DND-41 (cell line): ENCODE measurements at places on chromosomes 7 and 10.

GRCh38 chr10:15515202-15515601 lies 144.1 kb upstream of the FAM171A1 start:
- no peak for DNase-seq

- DNase-seq, result no peak
Measured at GRCh38 chr10:83816942-83817341, 322.4 kb upstream of the GHITM start.

GRCh38 chr10:60952067-60952845 lies 8.3 kb upstream of the RHOBTB1 start:
- DNase-seq, result no peak

DNA sequence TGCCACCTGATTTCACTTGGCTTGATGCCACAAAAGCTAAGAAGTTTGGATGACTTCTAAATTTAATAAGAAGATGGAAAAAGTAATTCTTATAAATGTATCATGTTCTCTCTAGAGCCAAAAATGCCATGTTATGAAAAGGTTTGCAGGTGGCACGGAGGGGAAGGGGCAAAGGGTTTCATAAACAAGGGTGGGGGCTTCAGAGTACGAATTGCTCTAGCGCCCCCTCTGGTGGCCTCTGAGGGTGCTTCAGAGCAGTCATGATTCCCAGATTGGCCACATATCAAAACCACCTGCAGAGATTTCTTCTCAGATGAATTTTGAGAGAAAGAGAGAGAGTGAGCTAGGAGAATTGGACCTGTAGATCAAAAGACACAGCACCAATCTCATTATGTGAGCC lies 208.6 kb upstream of the YAE1 start:
- DNase-seq, result peak; percentile 10

DNA sequence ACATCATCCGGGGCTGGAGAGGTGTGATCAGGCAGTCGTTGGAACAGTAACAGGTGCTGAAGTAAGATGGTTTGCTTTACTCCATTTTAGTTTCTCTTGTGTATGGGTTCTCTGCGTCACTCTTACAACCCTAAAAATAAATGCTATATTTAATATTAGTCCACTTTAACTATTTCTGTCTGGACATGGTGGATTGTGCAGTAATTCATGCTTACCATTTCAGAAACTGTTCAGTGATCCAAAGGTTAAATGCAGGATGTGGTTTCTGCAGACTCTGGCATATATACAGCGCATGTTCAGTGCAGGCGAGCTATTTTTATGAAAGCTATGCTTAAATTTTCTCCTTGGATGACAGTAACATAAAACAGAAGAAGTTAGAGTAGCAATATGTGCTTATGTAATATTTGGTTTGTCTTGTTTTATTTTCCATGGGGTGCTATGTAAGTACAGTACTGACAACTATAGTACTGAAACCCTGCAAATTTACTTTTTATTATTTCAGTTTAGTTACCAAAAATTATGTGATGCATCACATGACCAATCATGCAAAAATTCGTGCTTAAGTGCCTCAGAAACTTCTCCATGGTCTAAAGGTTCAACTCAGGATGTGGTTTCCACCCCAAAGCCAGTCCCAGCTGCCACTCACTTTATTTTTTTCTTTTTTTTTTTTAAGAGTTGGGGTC lies 46.6 kb upstream of the GRID1 start:
- peak; percentile 66 for DNase-seq

DNA sequence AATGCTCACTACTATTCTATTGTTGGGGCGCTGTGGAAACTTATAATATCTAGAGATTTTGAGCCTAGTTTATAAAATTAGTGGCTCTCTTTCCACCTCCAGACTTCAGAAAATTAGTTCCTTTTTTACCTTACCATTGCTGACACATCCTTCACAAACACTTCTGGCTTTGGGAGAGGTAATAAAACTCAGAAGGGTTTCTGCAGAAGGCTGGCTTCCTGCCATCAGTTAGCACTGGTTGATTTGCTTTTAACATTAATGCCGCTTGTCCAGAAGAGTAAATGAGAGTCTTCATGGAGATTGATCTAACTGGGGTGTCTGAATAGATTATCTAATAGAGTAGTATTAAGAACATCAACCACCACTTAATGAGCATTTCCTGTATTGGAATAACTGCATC lies 20.3 kb downstream of the ACSM6 start:
- DNase-seq, result no peak

DNA sequence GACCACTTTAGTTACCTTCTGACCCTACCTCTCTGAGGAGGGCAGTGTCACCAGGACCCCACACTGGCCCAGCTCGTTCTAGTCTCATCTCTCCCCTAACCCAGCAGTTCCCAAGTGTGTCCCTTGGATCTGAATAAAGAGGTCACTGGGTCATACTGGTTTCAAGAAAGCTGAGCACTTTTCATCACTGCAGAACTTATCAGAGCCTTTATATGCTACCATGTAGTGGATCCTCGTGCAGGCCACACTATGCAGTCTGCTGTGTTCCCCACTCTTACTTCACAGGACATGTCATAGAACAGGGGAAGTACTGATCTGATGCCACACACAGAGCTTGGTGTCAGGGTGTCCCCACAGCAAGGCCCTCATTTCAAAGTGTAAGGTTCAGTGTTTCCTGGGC lies 113.8 kb downstream of the GFRA1 start:
- DNase-seq, result no peak

- no peak for DNase-seq
Measured at GRCh38 chr7:30465811-30466180, 12.8 kb downstream of the NOD1 start.

- no peak for DNase-seq
Measured at GRCh38 chr10:107548301-107548700, 383.8 kb upstream of the SORCS1 start.

DNA sequence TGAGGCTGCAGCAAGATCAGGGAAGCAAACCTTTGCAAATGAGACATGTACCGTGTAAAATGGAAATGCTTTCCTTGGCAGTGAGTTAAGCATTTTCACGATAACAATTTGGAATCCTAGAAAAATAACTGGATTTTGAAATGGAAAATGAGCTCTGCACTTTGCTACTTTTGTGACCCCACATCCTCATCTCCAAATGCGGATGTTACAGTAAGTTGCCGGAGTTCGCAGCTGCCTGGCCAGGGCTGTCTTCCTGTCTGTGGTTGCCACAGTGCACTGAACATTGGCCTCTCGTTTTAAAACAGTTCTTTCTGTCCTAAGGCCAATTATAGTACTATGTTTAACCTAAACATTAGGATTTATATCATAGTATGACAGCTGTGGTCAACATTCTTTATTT lies 136.2 kb upstream of the FZD8 start:
- DNase-seq, result no peak

GRCh38 chr10:24408365-24408764 lies 199.4 kb downstream of the KIAA1217 start:
- no peak for DNase-seq

- DNase-seq, result no peak
Measured at GRCh38 chr10:84270708-84271107, 25.9 kb downstream of the RGR start.

- DNase-seq, result no peak
Measured at GRCh38 chr7:129845178-129845971, 107.4 kb downstream of the UBE2H start.

- DNase-seq, result no peak
Measured at GRCh38 chr7:27971171-27971812, 209.3 kb downstream of the JAZF1 start.

- DNase-seq, result no peak
Measured at GRCh38 chr7:74612015-74612829, 45.3 kb upstream of the GTF2I start.

DNA sequence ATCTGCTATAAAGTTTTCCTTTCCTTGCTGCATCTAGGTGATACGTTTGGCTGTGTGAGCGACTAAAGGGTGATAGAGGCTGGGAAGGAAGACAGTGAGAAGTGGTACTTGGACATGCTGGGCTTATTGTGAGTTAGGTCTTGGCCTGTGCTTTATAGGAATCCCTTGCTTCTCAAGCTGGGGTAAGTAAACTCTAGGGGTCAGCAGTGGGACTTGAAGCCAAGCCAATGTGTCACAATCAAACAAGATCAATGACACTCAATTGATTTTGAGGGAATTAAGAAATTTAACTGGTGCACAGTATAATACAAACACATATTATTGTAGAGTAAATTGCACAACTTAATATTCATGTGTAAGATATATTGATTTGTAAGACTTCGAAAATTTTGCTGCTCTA lies 155.8 kb upstream of the AOAH start:
- DNase-seq, result no peak

- DNase-seq, result no peak
Measured at GRCh38 chr7:101299511-101300464, 21.8 kb downstream of the IFT22 start.

GRCh38 chr7:147878912-147879661 lies 711.5 kb upstream of the C7orf33 start:
- DNase-seq, result no peak

- no peak for DNase-seq
Measured at GRCh38 chr10:24279166-24279565, 70.2 kb downstream of the KIAA1217 start.

- no peak for DNase-seq
Measured at GRCh38 chr7:87592300-87592699, 8.4 kb downstream of the ABCB1 start.

- peak; percentile 89 for DNase-seq
Measured at GRCh38 chr10:133324198-133324792, 12.4 kb downstream of the CALY start.

DNA sequence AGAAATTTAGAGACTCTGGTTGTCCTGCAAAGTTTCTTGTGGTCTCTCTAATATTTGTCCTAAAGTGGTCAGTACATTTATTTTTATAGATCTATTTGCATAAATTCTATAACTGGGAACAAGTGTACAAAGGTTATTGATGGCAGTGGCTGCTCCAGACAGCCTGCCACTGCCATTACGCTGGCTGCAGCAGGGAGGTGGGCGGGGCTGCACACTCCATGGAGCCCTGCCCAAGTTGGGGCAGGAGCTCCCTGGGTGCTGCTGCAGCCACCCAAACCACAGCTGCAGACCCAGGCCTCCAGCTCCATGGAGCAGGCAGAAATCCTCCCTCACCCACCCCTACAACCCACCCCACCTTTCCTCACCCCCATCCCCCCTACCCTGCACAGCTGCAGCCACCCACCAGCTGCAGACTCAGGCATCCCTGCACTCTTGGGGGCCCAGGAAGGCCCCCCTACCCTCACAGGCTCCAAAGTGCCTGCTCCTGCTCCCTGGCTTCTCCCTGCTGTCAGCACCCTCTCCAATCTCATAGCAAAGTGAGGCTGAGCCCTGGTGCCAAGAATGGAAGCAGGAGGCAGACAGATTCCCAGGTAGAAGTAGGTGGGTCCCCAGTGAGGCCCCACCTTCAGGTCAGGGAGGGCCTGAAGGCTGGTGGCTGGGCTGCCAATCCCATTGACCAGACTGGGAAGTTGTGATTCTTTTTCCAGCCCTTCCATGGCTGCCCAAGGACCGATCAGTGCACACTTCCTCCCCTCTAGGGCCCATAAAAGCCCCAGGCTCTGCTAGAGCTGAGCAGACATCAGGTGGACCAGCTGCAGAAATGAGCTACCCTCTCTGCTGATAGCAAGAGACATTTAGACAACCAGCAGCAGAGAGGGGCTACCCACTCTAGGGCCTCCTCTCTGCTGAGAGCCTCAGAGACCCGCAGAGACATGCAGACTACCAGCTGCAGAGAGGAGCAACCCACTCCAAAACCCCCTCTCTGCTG lies 4.8 kb upstream of the CYP3A43 start:
- DNase-seq, result no peak

DNA sequence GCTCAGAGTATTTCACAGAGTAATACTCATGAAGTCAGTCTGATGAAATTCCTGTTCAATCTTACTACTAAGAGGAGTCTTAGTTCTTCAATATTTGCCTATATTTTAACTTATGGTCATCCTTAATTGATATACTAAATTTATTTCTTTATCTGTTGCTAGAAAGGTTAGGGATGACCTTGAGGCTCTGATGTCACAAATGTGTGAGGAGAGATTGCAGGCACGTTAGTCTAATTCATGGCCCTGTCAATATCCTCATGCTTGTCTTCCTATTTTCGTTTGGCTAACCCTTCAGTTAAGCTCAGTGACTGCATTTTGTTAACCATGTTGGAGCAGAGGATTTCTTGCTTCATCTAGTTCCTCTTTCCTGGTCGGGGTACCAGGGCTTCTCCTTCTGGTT lies 704.7 kb upstream of the COBL start:
- no peak for DNase-seq

DNA sequence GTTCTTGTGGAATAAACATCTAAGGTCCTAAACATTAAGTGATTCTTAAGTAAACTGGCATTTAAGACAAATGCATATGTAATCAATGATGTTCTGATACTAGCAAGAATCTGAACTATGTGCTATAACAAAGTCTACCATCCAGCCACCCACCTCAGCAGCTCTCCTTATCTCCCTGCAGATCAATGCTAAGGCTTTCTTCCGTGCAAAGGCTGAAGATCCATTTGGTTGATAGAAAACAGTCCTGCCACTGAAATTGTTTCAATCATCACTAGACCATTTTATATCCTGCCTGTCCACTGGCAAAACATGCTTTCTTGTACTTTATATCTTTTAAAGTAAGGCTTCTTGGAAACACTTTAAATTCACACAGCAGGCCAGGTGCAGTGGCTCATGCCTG lies 6.3 kb upstream of the SMKR1 start:
- no peak for DNase-seq

DNA sequence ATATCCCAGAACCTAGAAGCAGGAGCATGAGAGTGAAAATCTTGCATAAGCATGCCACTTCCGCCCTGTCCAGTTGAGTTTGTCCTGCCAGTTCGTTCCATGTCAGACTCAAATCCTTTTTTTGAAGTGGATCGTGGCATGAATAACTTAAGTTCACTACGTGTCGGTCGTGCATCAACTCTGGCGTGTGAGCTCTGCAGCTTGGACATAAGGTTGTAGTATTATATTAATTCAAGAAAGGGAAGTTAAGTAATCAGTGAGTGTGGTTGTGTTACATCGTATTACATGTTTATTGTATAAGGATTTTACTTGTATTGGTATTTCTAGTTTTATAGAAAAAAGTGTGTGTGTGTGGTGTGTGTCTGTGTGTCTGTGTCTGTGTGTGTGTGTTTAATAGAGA lies 23.0 kb downstream of the CDC123 start:
- DNase-seq, result no peak

GRCh38 chr10:122018491-122018890 lies 29.5 kb downstream of the TACC2 start:
- DNase-seq, result no peak
